ENCODE measurements at places on chromosomes 3 and 15. TPM values are rescaled to one million over a fixed set of nuclear protein-coding genes. Genes with fewer than 3 reads are reported as not detected.

DNA sequence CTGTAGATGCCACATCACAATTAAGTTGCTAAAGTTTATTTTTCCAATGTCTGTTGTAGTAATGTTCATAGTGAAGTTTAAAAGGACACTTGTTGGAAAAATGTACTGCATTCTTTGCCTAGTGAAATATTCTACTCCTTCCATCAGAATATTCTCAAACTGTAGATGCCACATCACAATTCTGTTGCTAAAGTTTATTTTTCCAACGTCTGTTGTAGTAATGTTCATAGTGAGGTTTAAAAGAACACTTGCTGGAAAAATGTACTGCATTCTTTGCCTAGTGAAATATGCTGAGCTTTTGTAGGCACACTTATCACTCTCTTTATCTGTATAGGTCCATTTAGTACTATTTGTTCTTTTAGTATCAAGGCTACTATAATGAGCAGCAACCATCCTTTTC, 836.1 kb downstream of the NAALADL2 start:
- H3K27me3 ChIP-seq: no peaks in the 10 kb centered on the region
- no peaks in the 10 kb centered on the region for H3K4me1 ChIP-seq
- no peak overlapping the region for H3K4me3 ChIP-seq
- no peak overlapping the region for H3K27ac ChIP-seq
- no peak for DNase-seq

DNA sequence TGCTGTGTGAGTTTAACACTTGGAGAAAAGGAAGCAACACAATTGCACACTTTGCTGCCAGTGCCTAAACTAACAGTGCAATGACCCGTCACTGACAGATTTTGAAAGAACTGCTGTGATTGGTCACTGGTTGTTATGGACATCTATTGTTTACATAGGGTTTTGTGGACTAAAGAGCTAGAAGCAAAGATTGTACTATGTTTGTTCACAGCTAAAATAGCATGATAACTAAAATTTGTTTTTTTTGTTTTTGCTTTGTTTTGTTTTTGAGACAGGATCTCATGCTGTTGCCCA, 112.4 kb upstream of the GOLGA8J start:
- H3K27ac ChIP-seq: no peak overlapping the region
- H3K4me1 ChIP-seq: no peaks in the 10 kb centered on the region
- DNase-seq: no peak
- H3K36me3 ChIP-seq: no peaks in the 10 kb centered on the region
- no peak overlapping the region for H3K4me3 ChIP-seq

GRCh38 chr3:174208161-174208560, 651.0 kb upstream of the NAALADL2 start:
- no peaks in the 10 kb centered on the region for H3K4me1 ChIP-seq
- no peak overlapping the region for H3K27ac ChIP-seq
- DNase-seq: no peak
- H3K4me3 ChIP-seq: no peak overlapping the region
- no peaks in the 10 kb centered on the region for H3K27me3 ChIP-seq

DNA sequence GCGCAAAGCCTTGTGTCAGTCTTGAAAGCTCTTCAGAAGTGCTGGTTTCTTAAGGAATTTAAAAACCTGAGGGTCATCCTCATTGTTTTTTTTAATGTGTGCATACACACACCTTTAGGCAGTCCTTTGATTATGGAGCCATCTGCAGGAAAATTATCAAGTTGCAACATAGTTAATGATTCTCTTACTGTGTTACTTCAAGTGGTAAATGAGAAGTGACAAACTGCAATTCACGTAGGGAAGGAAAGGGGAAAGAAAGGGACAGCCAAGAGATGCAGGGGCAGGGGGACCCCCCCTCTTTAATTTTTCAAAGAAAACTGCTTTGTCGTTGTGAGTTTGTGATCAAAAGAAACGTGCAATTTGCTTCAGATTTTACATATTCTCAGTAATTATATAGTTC, 162.4 kb upstream of the CGNL1 start:
- H3K27me3 ChIP-seq: no peaks in the 10 kb centered on the region
- no peak overlapping the region for H3K27ac ChIP-seq
- no peaks in the 10 kb centered on the region for H3K36me3 ChIP-seq
- H3K4me3 ChIP-seq: no peak overlapping the region
- H3K4me1 ChIP-seq: no peaks in the 10 kb centered on the region

Gene AADAC
- polyA plus RNA-seq: not detected
